NCI-H1417 treated with DMSO at 0.1 percent for 48 hours (cell line): ENCODE measurements at places on chromosomes 5 and 9.

DNA sequence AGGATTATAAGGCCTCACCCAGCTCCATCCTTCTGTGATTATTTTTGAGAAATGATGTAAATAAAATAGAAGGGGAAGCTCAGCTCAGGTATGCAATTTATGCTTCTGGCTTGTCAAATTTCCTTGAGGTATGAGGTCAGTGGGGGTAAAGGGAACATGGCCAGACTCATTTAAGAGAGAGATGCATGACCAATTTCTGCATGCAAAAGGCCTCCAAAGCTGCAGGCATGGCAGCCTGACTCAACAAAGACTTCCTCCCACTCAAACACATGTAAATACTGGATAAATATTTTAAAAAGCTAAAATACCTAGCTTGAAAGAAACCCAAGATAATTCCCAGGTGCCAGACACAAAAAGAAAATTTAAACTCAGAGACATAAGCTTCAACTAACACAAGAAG is 101.4 kb upstream of the SLC1A3 start:
- DNase-seq = no peak

DNA sequence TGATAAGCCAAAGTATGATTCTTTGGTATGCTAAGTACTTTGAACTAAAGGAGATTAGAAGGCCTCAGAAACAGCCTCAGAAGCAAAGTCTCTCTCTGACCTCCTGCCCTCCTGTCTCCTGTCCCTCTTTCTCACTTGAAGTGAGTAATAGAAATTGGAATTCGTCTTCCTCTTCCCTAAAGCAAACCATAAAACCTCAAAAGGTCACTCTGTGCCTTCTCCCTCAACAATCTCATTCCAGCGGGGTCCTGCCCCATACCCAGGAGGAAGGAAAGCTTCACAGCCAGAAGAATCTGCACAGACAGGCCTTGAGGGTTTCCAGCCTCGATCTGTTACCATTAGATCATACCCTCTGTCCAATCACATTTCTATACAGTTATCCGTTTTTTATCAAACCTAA is 87.8 kb downstream of the HAPLN1 start:
- DNase-seq = no peak

- DNase-seq = no peak
These were observed 244.4 kb upstream of the RAI14 start for GRCh38 chr5:34411470-34412346.

- no peak for DNase-seq
These were observed 8.6 kb upstream of the ZNF608 start for GRCh38 chr5:124755041-124755440.

- no peak for DNase-seq
These were observed 253.0 kb downstream of the EPB41L4A start for GRCh38 chr5:112165897-112166737.

GRCh38 chr9:128940271-128940921 is 7.0 kb downstream of the DOLK start:
- DNase-seq = no peak

DNA sequence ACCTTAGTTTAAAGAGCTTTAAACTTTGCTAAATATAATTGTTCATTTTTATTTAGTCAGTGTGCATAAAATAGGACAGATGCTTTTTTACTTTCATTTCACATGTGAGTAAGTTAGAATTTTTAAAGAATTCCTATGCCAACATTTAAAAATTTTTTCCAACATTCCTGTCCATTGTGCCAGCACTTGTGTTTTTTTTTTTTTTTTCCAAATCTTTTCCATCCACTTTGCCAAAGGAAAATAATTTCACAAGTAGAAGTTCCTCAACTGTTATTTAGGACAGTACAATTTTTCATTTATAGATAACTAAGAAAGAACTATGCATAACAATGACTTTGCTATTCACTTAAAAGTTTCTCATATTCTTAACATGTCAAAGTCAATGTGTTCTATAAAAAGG is 189.5 kb downstream of the ADAMTS6 start:
- DNase-seq = no peak

- no peak for DNase-seq
These were observed 116.6 kb downstream of the ADGRV1 start for GRCh38 chr5:90675222-90675621.

DNA sequence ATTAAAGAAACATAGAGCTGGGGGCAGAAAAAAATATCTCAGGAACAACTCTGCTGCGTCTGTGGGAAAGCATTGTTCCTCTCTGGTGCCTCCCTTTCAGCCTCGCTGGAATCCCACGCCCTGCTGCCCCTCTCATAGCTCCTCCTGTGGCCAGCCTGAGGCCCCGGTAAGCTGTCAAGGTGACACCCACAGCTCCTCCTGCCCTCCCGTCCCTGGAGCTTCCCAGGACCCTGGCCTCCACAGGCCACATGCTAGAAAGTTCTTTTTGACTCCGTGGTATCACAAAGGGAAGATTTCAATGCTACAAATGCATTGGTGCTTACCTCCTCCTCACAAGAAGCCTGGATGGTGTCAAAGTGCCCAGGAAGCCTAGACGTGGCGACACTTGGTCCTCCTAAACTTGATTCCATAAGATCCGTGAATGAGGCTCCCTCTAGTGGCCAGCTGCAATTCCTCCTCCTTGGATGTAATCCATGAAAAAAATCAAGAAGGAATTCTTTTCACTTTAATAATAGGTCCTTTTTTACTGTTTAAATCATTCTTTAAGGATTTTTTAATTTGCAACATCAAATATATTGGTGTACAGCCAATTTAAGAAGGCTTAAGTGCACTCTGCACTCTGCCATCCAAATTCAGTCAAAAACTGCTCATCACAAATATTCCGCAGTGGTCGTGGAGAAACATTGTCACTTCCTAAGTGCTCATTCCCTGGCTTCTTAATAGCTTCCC is 104.9 kb downstream of the CFAP90 start:
- peak; percentile 51 for DNase-seq

DNA sequence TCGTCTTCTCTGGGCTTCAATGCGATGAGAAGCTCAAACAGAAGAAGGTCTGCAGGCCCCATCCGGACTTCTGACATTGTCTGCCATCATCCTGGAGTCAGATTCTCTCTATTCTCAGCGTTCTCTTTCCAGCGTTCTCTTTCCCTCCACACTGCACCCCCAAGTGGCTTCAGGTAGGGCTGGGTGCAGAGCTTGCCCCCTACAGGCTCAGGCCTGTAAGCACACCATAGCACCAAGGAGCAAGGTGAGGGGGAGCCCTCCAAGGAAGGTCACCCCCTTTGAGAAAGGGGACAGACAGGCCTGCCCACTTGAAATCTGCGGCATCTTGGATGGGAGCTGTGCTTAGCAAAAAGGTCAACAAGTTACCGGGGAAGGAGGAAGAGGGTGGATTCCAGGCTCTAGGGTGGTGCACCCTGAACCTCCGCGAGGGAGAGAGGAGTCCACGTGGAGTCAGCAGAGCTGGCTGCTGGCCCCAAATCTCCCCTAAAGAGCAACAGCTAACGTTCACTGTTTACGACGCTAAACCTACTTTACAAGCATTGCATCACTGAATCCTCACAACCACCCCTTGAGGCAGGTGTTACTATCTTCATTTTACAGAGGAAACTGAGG is 27.5 kb downstream of the GPX3 start:
- no peak for DNase-seq

DNA sequence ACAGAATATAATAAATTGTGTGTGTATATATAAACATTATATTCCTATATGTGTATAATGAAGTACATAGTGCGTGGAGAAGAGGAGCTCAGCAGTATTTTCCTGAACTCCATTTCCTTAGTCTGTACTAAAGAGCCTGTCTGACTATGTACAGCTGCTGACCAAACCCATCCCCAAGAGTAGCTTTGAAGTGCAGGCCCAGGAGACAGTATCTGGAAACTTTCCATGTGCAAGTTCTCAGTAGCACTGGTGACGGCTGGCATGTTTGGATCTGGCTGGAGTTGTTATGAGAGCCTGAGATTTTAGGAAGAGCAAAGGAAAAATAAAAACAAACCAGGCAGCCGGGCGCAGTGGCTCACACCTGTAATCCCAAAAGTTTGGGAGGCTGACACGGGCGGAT is 244.2 kb downstream of the RFK start:
- no peak for DNase-seq

- DNase-seq = no peak
These were observed 59.2 kb upstream of the ADAMTS2 start for GRCh38 chr5:179404321-179405053.

DNA sequence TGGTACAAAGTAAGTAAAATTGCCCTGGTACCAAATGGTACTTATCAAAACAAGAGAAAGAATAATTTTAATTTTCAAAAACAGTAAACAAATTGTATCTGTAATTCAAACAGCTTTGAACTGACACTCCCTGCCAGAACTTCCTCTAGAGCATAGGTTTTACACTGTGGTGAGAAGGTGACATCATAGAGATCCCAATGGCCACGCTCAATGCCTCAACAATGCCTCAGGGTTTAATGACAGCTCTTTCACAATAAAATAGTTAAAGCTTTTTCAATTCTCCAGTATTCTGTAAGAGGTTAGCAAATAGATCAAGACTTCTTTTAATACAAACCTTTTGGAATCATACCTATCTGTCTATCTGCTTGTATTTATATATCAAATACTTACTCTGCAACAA is 437.1 kb downstream of the PRR16 start:
- no peak for DNase-seq

GRCh38 chr5:97026721-97027120 is 90.8 kb downstream of the LNPEP start:
- no peak for DNase-seq

- no peak for DNase-seq
These were observed 27.3 kb downstream of the LHFPL2 start for GRCh38 chr5:78621291-78621738.

DNA sequence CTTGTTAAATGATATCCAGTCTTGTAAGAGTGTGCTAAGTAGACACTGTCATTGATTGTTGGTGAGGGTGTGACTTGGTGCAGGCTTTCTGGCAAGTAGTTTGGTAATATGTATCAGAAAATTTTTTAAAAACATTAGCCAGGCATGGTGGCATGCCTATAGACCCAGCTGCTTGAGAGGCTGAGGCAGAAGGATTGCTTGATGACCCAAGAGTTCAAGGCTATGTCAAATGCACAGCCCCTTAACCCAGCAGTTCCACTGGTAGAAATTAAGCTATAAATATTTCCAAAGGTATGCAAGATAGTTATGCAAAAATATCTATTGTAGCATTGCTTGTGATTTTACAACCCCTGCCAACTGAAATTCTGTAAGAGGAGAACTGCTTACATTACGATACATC is 24.2 kb downstream of the ZBTB43 start:
- DNase-seq = no peak
